Suppressor macrophage treated with lipopolysaccharide for 4 hours (primary cell): ENCODE measurements at places on chromosomes 16 and 17.

- DNase-seq, result no peak
Observed at GRCh38 chr16:24966634-24967033, 48.5 kb downstream of the ARHGAP17 start.

DNA sequence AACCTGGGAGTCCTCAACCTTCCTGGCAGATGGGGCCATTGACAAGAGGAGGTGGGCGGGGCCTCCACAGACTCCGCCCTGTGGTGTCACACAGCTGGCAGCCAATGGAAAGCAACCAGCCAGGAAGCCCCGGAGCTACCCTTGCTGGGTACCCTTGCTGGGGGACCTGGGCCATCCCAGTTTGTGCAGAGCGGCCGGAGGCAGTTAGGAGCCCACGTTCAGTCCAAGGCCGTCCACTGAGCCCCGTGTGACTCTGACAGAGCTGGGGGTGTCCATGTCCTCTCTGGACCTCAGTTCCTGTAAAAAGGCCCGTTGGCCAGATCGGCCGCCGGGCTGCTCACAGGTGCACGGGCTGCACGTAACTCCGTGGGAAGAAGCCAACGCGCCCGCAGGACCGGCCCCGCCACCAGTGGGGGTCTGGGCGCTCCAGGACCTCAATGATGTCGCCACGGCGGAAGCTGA is 17.1 kb upstream of the FAM83G start:
- DNase-seq, result peak; percentile 6

DNA sequence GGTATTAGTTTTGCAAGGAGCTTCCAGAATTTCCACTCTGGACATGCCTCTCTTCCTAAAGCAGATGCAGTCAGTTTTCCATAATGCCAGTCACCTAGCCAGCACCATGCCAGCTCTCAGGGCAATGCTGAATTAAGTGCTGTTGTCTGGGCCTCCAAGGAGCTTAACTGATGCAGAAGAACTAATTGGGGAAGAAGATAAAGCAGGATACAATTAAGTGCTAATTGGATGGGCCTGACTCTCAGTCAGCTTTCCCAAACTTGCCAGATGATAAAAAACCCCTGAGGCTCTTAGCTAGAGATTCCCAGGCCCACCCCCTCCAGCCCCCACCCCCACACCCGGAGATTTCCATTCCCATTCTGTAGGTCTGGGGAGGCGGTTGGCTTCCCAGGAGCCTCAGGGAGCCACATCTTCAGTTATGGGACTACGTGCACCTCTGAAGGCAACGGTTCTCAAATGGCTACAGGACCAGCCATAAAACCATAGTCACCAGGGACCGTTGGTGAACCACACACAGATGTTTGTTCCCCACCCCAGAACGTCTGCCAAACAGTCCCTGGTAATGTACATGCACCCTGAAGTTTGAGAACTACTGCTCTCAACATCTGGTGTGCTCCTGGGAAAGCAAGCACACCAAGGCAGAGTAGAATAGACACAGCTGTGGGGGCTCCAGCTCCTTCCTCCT is 499.1 kb upstream of the CDH5 start:
- DNase-seq, result no peak

GRCh38 chr16:66616592-66616991 is 12.1 kb downstream of the CMTM3 start:
- DNase-seq, result peak; percentile 41

GRCh38 chr16:19393226-19394111 is 24.2 kb upstream of the TMC5 start:
- DNase-seq, result no peak

DNA sequence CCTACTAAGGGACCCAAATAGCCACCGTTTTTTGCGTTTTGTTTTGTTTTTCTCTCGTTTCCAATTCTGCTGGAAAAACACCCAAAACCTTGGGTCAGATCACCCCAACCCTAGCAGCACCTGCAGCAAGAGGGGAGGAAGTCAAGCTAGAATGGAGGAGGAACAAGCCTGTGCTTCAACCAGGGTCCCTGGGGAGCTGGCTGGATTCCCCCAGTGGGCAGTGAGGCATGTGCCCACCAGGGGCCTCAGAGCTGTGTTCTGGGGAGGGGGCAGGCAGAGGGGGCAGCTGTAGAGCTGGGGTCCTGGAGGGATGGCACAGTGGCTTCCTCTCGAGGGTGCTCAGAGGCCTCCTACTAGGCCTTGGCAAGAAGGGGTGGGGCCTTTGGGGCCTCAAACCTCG is 6.5 kb downstream of the CD79B start:
- no peak for DNase-seq

DNA sequence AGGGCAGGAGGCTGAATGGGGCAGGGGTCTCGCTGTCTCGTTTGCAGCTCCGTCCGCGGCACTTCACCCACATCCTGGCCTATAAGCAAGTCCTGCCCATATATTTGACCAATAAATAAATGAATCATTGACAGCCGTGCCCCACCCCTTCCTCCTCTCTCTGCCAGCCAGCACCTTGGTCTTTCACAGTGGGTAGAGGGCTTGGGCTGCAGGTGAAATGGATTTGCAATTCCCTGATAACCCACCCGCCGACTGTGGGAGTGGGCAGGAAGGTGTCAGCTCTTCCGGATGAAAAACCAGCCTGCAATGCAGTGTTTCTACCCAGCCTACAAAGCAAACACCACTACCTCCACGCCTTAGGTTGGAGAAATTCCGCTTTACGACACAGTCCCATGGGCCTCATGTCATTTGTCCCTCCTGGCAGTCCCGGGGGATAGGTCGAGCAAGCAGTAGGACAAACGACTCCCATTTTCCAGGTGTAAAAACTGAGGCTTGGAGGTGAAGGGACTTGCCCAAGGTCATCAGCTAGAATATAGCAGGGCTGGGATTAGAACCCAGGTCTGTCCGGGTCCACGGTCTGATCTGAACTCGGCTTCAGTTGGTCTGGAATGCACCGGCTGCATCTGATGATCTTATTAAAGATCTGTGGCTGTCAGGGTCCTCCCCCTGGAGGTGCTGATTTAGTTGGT is 79.0 kb downstream of the ABCC1 start:
- no peak for DNase-seq

DNA sequence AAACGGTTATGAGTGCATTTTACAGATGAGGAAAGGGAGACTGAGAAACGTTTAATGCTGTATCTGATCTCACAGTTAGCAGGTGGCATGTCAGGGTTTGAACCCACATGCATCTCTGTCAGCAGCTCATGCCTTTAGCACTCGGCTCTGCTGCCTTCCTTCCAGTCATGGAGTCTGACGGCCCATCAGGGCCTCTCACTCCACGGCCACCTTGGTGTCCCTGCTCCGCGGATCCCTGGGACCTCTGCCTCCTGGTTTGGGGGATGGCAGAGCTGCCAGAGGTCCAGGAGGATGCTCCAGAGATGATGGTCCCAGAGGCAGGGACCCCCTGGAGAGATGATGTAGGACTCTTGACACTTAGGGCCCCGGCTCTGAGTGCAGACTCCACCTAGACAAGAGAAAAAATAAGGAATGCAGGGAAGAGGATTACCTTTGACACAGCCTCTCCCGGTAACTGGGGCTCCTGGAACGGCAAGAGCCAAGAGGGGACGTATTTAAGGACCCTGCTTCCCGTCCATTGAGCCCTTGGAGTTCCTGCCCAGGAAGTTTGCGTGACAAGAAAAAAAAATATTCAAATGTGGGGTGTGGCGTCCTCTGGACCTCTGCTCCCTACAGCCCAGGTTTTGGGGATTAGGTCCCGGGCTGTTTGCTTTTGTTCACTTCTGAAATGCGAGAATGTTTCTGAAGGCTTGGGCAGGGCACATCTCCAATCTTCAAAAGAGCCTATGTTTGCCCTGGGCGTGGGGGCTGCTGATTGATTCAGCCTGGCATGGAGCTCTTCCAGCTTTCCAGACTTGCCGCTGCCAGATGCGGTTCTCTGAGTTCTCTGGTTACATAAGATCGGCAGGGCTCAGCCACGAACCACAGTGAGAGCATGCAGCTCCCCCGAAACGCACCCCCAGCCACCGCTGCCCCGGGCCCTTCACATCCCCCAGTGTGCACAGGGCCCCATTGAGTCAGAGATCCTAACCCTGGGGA is at the start of gene ALDH3A1:
ALDH3A1 (minus strand) TSS at position 470 of the 978 bp plus-strand sequence. CDS start 3,169 bp downstream, outside the sequence.
- DNase-seq, result no peak

GRCh38 chr16:4217204-4218131 is 24.4 kb downstream of the SRL start:
- DNase-seq, result no peak

DNA sequence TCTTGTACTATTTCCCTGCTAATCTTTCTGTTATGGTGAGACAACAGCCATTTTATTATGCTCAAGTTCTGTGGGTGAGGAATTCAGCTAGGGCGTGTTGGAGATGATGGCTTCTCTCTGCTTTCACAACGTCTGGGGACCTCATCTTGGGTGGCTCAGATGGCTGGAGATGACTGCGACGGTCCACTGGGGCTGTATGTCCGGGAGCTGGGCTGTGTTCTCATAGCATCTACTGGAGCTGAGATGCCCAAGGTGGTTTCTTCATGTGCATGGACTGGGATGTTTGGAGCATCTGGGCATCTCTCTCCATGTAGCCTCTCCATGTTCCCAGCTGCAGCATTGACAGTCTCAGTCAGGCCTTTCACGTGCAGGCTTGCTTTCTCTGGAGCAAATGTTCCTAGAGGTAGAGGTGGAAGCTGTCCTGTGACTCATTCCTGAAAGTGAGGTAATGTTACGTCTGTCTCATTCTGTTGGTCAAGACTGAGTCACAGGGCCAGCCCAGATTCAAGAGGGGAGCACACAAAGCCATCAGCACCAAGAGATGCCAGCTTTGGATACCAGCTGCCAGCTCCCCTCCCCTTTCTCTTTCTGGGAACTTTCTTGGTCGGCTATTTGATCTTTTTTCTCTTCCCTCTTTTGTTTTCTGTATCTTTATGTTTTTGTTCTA is 96.2 kb downstream of the RAP1GAP2 start:
- DNase-seq, result peak; percentile 46

DNA sequence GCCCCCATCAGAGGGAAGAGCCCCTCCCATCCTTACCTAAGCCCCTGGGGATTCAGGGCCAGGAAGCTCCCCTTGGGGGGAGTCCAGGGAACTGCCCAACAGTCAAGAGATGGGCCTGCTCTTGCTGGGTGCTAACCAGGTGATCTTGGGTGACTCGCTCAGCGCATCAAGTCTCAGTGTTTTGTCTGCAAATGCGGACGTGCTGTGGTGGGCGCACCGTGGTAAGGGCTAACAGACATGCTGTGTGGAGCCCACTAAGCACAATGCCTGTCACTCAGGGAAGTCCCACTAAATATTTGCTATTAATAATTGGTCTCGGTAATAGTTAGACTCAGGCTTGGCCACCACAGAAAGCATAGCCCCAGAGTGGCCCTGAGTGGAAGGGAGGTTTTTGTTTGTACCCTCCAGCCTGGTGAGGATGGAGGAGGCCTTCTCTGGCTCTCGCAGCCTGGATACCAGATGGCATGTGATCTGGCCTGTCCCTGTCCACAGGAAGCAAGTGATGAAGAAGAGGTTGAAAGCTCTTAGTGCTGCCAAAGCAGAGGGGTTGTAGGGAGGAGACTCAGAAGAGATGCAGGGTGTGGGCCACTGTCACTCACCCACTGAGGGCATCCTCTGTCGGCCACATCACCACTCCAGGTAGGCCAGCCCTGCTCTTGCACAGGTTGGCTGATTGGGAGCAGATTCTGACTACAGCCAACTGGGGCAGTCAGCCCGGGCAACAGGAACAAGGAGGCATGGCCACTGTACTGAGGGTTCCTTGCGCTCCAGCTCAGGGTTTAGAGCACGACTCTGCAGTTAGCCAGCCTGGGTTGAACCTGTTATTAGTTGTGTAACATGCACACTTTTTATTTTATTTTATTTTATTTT is 69.8 kb upstream of the KSR1 start:
- no peak for DNase-seq

- no peak for DNase-seq
Observed at GRCh38 chr16:57846078-57846697, 43.9 kb upstream of the KIFC3 start.

- no peak for DNase-seq
Observed at GRCh38 chr17:37737971-37738370, 6.9 kb downstream of the HNF1B start.

- DNase-seq, result no peak
Observed at GRCh38 chr16:87033021-87033471, 284.1 kb downstream of the C16orf95 start.

DNA sequence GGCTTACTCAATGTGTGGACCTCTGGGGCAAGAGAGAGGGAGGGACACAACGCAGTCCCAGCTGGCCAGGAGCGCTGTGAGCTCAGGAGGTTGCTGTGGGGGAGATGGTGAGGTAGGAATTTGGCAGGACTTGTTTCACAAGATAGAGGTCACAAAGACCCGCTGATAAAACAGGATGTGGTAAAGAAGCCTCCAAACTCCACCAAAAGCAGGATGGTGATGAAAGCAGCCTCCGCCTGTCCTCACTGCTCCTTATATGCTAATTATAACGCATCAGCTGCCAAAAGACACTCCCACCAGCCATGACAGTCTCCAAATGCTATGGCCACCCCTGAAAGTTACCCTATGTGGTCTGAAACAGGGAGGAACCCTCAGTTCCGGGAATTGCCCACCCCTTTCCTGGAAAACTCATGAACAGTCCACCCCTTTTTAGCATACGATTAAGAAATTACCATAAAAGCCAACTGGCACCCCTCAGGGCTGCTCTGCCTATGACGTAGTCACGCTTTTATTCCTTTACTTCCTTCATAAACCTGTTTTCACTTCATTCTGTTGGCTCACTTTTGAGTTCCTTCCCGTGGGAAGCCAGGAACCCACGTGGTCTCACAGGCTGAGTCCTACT is 5.3 kb upstream of the EIF4A3 start:
- DNase-seq, result peak; percentile 9

DNA sequence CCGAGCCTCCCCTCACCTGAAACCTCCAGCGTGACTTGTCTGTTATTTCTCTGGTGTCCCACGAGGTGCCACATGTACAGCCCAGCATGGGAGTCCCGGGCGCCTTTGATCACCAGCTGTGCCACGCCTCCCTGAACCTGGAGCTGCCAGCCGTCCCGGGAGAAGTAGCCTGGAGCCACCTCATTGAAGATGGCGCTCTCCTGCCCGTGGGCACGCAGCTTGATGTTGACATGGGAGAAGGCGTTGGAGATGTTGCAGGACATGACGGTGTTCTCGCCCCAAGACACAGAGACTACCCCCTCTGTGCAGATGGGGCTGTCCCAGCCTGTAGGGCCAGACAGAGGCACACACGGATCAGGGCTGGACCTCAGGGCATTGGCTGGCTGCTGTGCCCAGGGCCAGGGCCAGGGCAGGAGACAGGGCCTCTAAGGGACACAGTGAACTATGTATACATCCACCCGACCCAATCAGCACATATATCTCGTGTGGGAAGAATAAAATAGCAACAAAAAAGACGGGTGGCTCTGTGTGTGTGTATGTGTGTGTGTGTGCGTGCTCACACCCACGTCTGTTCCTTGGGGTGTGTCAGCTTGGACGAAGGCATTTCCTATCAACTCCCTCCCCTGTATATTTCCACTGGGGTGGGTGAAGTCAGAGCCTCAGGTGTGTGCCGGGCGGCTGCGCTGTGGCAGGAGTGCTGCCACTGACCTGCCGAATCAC is 7.3 kb upstream of the CD7 start:
- no peak for DNase-seq

- DNase-seq, result no peak
Observed at GRCh38 chr17:530851-531250, 178.2 kb upstream of the RPH3AL start.
